SW480 (cell line): ENCODE measurements at places on chromosomes 1 and 21.
A peak's percentile ranks its signal among the peaks of the same experiment; 100 is the strongest.

GRCh38 chr1:63777286-63777685 is 3.5 kb downstream of the ROR1 start:
- no peak for DNase-seq

- no peak for DNase-seq
Observed at GRCh38 chr1:53348486-53349368, 20.9 kb upstream of the LRP8 start.

DNA sequence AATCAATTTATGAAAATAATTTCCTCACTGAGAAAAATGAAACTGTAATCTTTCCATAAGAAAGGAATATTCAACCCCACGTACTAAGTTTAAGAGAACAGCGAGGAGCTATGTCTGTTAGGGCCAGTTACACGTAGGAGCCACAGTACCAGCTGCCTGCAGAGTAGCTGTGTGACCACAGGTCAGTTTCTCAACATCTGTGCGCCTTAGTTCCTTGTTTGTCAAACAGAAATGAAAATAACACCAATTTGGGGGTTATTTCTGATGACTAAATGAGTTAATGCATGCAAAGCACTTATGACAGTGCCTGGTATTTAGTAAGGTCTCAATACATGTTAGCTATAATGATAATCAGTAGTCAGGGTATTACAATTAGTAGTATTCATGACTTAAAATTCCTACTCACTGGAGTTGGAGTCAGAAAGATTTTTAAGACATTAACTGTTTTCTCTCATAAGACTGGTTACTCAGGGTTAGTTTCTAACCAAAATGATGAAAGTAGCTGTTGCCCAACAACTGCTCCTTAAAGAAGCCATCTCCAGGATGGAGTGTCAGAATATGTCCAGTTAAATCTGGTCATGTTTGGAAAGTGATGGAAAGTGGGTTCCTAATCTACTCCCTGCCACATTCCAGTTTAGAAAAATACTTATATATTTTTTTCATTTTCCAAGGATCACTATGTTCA is 85.8 kb upstream of the ZNF648 start:
- no peak for DNase-seq

DNA sequence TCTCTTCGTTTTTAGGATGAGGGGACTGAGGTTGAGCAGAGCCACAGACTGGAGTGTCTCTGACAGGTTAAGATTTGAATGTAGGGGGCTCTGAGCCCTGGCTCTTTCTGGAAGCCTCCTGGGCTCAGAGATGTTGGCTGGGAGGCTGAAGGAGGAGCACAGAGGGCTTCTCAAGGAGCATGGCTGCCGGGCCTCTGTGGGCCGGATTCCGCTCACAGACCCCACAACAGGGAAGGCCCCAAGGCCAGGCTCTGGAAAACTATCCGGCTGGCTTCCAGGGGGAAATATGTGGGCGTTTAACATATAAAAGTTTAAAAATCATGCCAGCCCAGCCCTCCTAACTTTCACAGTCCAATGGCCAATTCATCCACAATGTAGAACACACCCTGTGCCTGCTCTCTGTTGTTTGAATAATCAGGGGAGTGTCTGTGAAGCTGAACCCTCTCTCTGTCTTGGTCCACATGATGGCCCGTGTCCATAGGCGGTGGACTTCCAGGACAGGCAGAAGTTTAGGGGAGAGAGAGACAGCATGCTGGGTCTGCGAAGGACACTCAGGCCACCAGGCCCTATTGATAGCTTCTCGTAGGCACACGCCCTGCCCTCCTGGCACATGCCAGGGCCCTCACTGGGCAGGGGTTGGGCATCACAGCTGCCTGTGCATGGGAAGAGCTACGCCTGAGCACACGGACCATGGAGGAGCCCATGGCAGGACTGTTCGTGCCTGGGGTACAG is 10.8 kb downstream of the OBSCN start:
- DNase-seq = no peak

GRCh38 chr1:61993331-61993961 is 201.2 kb upstream of the L1TD1 start:
- no peak for DNase-seq

DNA sequence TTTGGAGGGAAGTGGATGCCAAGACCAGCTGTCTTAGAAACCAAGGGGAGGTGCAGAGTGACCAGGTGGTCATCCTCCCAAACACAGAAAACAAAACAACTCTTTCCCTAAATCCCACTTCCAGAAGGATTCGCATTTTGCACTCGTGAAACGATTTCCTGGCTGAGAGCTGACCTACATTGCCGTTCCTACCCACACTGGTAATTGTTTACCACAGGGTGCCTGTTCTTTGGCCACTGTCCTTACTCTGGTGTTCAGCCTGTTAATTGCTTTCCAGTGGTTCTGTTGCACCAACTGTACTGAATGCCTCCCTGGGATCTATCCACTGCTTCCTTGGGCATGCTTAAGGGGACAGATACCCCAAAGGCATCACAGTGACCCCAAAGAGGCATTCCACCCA is 23.2 kb upstream of the PLA2G2C start:
- DNase-seq = no peak

GRCh38 chr21:32135401-32136363 is 143.2 kb downstream of the MIS18A start:
- DNase-seq = no peak

GRCh38 chr1:33410091-33410701 is 20.7 kb downstream of the PHC2 start:
- no peak for DNase-seq

- peak; percentile 56 for DNase-seq
Observed at GRCh38 chr1:156797212-156797871, 19.3 kb downstream of the SH2D2A start.

GRCh38 chr1:192545896-192546521 is 29.6 kb upstream of the RGS1 start:
- no peak for DNase-seq

GRCh38 chr1:117025568-117025967 is 24.0 kb downstream of the CD101 start:
- DNase-seq = no peak

DNA sequence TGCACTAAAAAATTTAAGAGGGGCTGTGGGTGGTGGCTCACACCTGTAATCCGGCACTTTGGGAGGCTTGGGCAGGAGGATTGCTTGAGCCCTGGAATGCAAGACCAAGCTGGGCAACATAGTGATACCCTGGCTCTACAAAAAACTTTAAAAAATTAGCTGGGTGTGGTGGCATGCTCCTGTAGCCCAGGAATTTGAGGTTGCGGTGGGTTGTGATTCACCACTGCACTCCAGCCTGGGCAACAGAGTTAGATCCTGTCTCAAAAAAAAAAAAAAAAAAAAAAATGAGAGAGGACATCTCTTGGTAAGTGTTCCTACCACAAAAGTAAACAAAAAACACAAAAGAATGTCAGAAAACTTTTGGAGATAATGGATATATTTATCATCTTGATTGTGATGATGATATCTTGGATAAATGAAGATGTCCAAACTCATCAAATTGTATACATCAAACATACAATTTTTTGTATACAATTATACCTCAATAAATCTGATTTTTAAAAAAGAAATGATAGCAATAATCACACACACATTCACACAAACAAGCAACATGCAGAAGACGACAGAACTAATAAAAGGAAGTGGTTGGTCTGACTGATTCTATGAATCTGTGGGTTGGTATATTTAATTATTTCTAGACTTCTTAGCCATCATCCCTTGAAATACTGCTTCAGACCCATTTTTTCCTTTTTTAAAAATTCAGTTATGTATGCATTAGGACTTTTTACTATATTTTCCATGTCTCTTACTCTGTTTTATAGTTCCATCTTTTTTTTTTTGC is 465.9 kb downstream of the PLA2G4A start:
- no peak for DNase-seq

- DNase-seq = no peak
Observed at GRCh38 chr1:241932845-241933244, 24.7 kb upstream of the BECN2 start.

GRCh38 chr1:163036671-163037070 is 32.5 kb upstream of the RGS4 start:
- no peak for DNase-seq

GRCh38 chr1:219664310-219665029 is 51.6 kb upstream of the ZC3H11B start:
- DNase-seq = no peak

- DNase-seq = no peak
Observed at GRCh38 chr1:234931404-234931973, 197.1 kb downstream of the TOMM20 start.

DNA sequence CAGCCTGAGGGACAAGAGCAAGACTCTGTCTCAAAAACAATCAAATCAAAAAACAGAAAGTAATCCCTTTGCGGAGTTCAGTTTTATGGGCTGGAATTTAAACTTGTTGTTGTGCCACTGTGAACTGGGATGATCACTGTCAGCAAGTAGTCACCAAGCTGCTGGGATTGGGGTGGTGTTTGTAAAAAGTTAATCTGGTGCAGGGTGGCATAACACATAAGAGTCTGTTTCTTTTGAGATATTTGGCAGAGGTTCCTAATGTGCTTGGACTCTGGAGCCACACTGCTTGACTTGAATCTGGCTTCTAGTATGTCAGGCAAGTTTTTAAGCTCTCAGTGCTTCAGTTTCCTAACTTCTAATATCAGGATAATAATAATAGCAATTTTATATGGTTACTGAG is 6.6 kb downstream of the CLIC4 start:
- DNase-seq = no peak

GRCh38 chr1:200885623-200886402 is 8.9 kb upstream of the INAVA start:
- DNase-seq = no peak

DNA sequence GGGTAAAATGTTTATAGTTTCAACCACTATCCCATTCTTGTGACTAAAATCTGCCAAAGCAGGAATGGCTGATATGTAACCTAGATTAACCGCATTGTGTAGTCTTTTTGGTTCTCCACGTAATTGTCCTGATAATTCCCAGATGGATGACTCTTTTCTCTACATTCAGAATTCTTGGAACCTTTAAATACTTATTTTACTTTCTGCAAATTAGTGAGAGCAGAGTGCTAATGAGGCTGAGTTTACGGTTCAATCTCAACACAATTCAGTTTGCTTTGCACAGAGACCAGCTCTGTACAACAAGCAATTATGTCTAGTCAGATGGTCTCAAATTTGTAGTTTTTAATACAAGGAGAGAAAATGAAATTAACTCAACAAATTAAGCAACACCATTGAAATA is 9.1 kb downstream of the CRB1 start:
- DNase-seq = no peak
